ENCODE measurements at places on chromosomes 3 and 15.

- H3K36me3 ChIP-seq, result no peaks in the 10 kb centered on the region
- H3K4me1 ChIP-seq, result no peaks in the 10 kb centered on the region
- H3K27me3 ChIP-seq, result no peaks in the 10 kb centered on the region
- no peak for DNase-seq
- peak overlapping the region; percentile 61 for H3K27ac ChIP-seq
Observed at GRCh38 chr3:136819731-136820679, 1.1 kb downstream of the SLC35G2 start.

- H3K4me3 ChIP-seq, result no peak overlapping the region
- no peak for DNase-seq
- H3K4me1 ChIP-seq, result no peaks in the 10 kb centered on the region
- no peak overlapping the region for H3K27ac ChIP-seq
- no peaks in the 10 kb centered on the region for H3K27me3 ChIP-seq
- H3K36me3 ChIP-seq, result no peaks in the 10 kb centered on the region
Observed at GRCh38 chr15:62880278-62880677, 162.3 kb upstream of the TPM1 start.

GRCh38 chr3:171933441-171933840 lies 90.3 kb downstream of the TMEM212 start:
- no peaks in the 10 kb centered on the region for H3K36me3 ChIP-seq
- peaks cover 6% of the 10 kb centered on the region for H3K4me1 ChIP-seq
- no peaks in the 10 kb centered on the region for H3K27me3 ChIP-seq

DNA sequence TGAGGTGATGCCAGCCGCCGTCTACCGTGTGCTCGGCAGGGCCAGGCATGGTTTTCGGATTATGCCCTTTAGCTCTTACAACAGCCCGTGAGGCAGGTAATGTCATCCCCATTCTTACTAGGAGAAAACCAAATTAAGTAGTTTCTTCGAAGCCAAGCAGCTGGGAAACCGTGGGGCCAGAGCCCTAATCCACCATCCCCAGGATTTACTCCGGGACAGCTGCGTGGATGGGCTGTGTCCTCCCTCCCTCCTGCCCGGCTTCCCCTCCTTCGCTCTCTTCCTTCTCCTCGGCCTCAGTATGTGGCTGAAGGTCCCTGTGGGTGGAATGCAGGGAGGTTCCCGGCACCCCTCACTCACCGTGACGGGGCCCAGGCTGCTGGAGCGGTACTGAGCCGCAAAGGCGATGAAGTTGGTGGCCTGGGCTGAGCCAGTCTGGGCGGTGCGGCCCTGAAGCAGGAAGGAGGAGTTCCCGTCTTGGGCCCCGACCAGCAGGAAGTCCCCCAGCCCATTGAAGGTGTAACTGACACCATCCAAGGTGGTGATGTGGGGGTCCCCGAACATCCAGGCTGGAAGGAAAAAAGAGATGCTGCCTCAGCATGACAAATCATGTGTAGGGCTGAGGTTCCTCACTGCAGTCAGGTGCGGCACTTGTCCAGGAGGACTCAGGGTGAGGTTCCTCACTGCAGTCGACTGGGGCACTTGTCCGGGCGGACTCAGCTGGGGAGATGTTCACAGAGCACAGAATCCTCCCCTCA lies 42.5 kb downstream of the MUC20 start:
- no peaks in the 10 kb centered on the region for H3K36me3 ChIP-seq
- no peak overlapping the region for H3K27ac ChIP-seq
- no peak for DNase-seq

DNA sequence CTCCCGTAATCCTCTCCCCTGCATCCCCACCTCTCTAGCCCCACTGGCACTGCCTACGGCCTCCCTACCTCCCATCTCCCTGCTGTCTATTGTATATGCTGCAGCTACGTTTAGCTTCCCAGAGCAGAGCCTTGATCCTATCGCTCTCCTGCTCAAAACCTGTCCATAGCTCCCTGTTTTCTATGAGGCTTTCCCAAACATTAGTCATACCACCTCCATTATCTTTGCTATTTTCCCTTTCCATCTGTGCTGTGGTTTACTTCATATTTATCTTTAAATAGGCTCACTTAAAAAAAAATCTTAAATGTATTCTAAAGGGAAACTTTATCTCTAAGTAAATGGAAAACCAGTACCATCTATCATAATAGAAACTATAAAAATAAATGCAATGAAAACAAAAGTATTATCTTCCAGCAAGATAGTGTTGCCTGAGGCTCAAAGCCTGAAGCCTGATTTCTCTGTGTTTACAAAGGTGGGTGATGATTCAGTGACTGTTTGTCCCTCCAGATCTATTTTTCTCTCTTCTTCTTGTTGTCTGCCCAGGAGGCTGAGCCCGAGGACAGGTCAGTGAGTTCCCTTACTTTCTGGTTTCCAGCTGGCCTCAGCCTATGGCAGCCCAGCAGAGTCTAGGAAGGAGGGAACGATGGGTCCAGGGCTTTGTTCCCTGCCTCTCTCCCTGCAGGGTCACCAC lies 397.1 kb upstream of the CFAP20DC start:
- H3K27me3 ChIP-seq, result peaks cover 41% of the 10 kb centered on the region
- no peak for DNase-seq
- no peak overlapping the region for H3K4me3 ChIP-seq
- no peaks in the 10 kb centered on the region for H3K36me3 ChIP-seq

DNA sequence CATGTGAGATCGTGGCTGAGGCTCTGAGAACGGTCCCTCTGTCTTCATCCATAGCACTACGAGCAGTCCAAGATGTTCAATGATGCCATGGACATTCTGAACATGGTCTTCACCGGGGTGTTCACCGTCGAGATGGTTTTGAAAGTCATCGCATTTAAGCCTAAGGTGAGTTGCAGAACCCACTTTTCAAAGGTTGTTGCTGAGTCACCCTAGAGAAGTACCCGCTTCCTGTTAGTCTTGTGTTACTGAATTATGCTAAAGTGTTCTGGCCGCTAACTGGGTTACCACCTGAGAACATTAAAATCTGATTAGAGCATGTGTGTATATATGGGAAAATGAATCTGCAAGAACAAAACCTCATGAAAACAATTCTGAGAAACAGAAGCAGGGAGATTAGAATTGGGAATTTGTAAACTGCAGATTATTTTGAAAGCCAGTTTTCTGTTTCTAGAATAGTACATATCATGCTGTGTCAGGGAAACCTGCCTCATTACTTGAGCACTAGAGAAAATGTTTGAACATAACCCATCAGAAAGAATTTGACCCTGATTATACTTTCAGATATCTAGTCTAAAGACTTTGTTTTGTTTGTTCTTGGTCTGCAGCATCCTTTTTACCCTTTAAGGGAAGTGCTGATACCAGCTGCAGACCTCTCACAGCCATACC lies 92.6 kb downstream of the CHDH start:
- no peaks in the 10 kb centered on the region for H3K27me3 ChIP-seq
- no peak overlapping the region for H3K4me3 ChIP-seq
- no peaks in the 10 kb centered on the region for H3K36me3 ChIP-seq
- H3K4me1 ChIP-seq, result no peaks in the 10 kb centered on the region
- no peak for DNase-seq

- no peak for DNase-seq
- no peaks in the 10 kb centered on the region for H3K36me3 ChIP-seq
- no peak overlapping the region for H3K4me3 ChIP-seq
- H3K4me1 ChIP-seq, result peaks cover 35% of the 10 kb centered on the region
Observed at GRCh38 chr3:159788291-159788690, 200.3 kb upstream of the IL12A start.

- H3K27ac ChIP-seq, result no peak overlapping the region
- no peaks in the 10 kb centered on the region for H3K36me3 ChIP-seq
- DNase-seq, result no peak
- H3K27me3 ChIP-seq, result no peaks in the 10 kb centered on the region
- H3K4me3 ChIP-seq, result no peak overlapping the region
Observed at GRCh38 chr15:36527235-36528162, 51.9 kb upstream of the CDIN1 start.

- no peak overlapping the region for H3K27ac ChIP-seq
- no peaks in the 10 kb centered on the region for H3K36me3 ChIP-seq
- DNase-seq, result no peak
- H3K4me1 ChIP-seq, result no peaks in the 10 kb centered on the region
- no peaks in the 10 kb centered on the region for H3K27me3 ChIP-seq
Observed at GRCh38 chr15:97501291-97501690, 459.2 kb upstream of the ARRDC4 start.

DNA sequence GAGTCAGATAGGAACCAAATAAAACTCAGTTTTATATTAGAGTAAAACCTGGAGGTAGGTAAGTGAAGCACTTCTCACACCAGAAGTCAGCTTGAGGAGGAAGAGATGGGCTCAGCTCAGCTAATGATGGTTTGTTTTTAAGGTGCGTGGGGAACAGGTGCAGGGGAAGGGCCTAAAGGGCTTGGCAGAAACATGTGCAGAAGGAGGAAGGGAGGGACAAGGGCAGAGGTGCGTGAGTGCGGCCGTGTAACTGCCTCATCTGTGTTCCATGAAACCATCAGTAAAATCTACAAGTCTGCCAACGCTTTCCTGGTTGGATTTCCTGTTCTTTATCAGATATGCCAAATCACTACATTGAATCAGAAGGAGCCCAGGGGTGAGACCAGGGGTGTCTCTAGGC lies 19.9 kb downstream of the FYCO1 start:
- no peak for DNase-seq
- H3K27ac ChIP-seq, result no peak overlapping the region
- 0 out of 2 replicates have a peak, but pooled peaks cover 7% of the 10 kb centered on the region for H3K36me3 ChIP-seq
- H3K4me3 ChIP-seq, result no peak overlapping the region
- no peaks in the 10 kb centered on the region for H3K4me1 ChIP-seq
- H3K27me3 ChIP-seq, result no peaks in the 10 kb centered on the region

- no peak for DNase-seq
- H3K4me3 ChIP-seq, result no peak overlapping the region
- no peaks in the 10 kb centered on the region for H3K27me3 ChIP-seq
Observed at GRCh38 chr3:141268306-141268705, 36.7 kb downstream of the PXYLP1 start.

DNA sequence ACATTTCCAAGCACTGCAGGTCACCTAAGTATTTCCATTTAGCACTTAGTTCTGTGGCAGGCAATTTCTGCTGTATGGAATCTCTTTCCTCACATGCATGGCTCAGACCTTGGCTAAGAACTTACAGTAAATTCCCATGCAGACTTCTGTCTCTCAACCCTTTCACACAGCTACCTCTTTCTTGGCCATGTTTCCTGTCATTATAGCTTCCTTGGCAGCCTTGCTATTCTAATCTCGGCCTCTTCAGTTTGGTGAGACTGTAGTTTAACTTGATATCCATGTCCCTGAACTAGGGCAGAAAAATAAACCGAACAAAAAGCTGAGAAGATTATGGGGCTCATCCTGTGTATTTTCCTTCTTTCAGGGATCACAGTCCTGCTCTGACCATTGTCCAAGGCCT lies 96.0 kb downstream of the SPATA16 start:
- H3K27ac ChIP-seq, result no peak overlapping the region
- H3K4me3 ChIP-seq, result no peak overlapping the region
- no peak for DNase-seq
- no peaks in the 10 kb centered on the region for H3K36me3 ChIP-seq
- no peaks in the 10 kb centered on the region for H3K4me1 ChIP-seq

GRCh38 chr3:53709256-53709655 lies 137.0 kb downstream of the CHDH start:
- DNase-seq, result no peak
- no peak overlapping the region for H3K4me3 ChIP-seq
- peaks cover 4% of the 10 kb centered on the region for H3K4me1 ChIP-seq
- H3K27ac ChIP-seq, result no peak overlapping the region

DNA sequence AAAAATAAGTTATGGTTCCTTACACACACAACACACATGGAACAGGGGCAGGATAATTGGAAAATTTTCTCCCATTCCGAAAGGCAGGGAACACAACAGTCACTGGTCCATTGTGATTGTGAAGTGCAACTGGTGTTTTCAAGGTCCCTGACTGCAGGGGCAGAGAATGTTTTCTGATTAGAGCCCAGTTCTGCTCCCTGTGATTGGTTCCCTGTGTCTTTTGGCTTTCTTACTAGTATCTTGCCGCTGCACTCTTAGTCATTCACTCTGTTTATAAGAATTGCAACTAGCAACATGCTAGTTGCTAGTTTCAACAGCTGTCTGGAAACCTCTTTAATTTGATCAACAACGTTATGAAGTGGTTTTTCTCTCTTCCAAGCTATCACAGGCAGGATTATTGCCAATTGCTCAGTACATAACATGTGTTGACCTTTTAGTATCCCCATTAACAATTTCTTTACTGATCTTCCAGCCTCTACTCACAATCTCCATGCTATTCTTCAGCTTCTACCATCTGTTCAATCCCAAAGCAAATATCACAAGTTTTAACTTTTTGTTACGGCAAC lies 177.5 kb downstream of the EPHA6 start:
- H3K36me3 ChIP-seq, result no peaks in the 10 kb centered on the region
- H3K27ac ChIP-seq, result no peak overlapping the region
- H3K27me3 ChIP-seq, result no peaks in the 10 kb centered on the region

DNA sequence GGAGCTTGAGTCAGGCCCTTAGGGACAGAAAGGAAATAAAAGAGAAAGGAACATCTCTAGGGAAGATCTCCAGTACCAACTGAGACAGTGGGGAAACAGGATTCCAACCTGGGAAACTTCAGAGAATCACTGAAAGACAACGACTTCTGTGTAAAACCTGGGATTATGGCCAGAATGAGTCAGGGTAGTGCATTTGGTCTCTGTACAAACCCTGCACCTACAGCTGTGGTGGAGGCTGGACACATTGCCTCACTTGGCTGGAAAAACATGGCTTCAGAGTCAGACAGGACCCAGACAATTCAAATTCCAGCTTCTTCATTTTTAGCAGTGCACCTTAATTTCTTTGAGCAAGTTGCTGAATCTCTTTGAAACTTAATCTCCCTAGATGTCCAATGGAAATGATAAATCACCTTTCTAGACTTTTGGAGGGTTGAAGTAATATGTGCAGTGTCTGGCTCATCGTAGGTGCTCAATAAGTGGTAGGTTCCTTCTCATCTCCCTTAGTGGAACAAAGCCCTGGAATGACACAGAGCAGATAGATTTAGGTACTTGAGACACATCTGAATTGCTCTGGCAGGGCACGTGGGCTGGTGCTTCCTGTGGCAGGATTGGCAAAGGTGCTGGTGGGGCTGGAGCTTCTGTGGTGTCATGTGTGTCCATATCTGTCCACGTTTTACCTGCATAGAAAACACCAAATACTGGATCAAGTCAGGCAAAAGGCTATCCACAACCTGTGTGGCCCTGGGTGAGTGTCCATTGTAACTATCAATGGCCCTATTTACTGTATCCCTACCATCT lies 6.1 kb upstream of the CLSTN2 start:
- peaks cover 44% of the 10 kb centered on the region for H3K27me3 ChIP-seq
- no peak for DNase-seq
- H3K27ac ChIP-seq, result no peak overlapping the region
- H3K4me1 ChIP-seq, result no peaks in the 10 kb centered on the region
- H3K36me3 ChIP-seq, result no peaks in the 10 kb centered on the region
- no peak overlapping the region for H3K4me3 ChIP-seq

DNA sequence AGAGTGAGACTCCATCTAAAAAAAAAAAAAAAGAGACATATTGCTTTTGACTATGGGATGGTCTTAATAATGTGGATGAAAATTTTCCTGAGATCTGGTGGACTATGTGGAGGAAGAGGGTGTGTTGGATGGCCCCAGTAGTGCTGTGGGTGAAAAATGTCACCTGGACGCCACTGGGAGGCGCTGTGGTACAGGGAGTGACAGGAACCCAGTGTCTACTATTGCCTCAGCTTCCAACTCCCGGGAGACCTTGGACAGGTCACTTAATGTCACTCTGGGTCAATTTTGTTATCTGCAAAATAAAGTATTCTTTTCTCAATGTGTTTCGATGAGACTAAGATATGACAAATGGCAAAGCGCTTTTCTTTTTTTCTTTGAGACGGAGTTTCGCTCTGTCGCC lies 27.7 kb upstream of the DCP1A start:
- H3K27ac ChIP-seq, result no peak overlapping the region
- H3K4me1 ChIP-seq, result no peaks in the 10 kb centered on the region
- no peaks in the 10 kb centered on the region for H3K36me3 ChIP-seq
- H3K27me3 ChIP-seq, result peaks cover 9% of the 10 kb centered on the region

Measured in HCT116 (cell line).